Muscle of arm (tissue), 14 donors: ENCODE measurements at places on chromosomes 1 and 21. TPM values are rescaled to one million over a fixed set of nuclear protein-coding genes. Genes with fewer than 3 reads are reported as not detected.

Gene CYP4B1
- polyA plus RNA-seq: not detected

Gene VSIG8
- not detected for polyA plus RNA-seq

Gene OLFM3
- 0.32 TPM for polyA plus RNA-seq

Gene SEC16B
- 7.5 TPM for polyA plus RNA-seq

Gene TIMM17A
- 47.4 TPM for polyA plus RNA-seq

Gene C8B
- not detected for polyA plus RNA-seq

Gene POGZ
- polyA plus RNA-seq: 68.1 TPM

Gene IFI6
- 54.1 TPM for polyA plus RNA-seq

Gene TNFAIP8L2
- 1.5 TPM for polyA plus RNA-seq

Gene CSF3R
- polyA plus RNA-seq: 3.4 TPM

Gene RGS7
- polyA plus RNA-seq: not detected

Gene TMEM81
- polyA plus RNA-seq: 2.8 TPM

Gene FAM43B
- not detected for polyA plus RNA-seq

Gene ESRRG
- polyA plus RNA-seq: 21.4 TPM

Gene TTC39A
- 9.9 TPM for polyA plus RNA-seq

Gene MMP23B
- polyA plus RNA-seq: 29.8 TPM

Gene KCNA3
- polyA plus RNA-seq: 0.39 TPM
